ENCODE measurements at places on chromosomes 7 and 10.

- DNase-seq, result no peak
These were observed 1.1 kb downstream of the ATG9B start for GRCh38 chr7:151023232-151023631.

GRCh38 chr7:74092964-74093471, 9.4 kb downstream of the LIMK1 start:
- DNase-seq, result peak; percentile 89

DNA sequence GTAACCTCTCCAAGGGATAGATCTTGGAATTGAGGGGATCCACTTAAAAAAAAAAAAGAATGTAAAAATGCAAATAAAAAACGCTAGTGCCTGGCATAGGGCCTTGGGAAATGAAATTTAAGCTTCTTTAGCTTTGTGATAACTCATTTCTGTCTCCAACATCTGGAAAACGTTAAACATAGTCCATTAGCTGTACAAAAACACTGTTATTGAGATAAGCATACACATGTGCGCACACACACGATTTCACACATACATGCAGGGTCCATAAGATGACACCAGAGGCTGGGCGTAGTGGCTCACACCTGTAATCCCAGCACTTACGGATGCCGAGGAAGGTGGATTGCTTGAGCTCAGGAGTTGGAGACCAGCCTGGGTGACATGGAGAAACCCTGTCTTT, 13.7 kb upstream of the CUL2 start:
- DNase-seq, result no peak

DNA sequence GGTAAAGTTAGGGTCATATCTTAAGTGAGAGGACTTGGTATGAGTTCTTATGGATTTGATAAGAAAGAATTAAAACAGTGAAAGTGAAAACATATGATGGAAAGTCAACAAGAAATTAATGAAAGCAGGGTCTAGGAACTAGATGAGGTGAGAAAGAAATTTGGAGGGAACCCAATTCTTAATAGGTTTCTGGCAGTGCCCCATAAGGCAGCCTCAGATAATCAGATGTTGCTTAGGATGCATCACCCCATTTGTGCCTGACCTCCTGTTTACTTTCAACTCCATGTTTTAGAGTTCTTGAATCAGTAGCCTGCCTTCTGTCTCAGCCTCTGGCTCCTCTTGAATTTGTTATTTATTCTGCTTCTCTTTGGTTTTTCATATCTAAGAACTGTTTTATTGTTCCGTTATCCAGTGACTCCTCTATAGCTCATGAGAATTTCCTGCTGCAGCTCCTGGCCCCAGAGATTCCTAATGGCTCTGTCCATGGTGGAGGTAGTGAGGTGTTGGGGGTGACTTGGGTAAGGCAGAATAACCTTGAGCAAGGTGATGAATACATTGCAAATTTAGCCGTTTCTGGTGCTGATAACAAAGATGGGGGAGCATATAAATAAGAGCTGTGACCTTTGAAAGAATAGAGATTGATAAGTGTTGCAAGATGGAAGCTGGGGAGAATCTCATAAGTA, 17.6 kb downstream of the ITGB8 start:
- no peak for DNase-seq

- DNase-seq, result no peak
These were observed 8.0 kb upstream of the ZMIZ1 start for GRCh38 chr10:79060641-79061255.

DNA sequence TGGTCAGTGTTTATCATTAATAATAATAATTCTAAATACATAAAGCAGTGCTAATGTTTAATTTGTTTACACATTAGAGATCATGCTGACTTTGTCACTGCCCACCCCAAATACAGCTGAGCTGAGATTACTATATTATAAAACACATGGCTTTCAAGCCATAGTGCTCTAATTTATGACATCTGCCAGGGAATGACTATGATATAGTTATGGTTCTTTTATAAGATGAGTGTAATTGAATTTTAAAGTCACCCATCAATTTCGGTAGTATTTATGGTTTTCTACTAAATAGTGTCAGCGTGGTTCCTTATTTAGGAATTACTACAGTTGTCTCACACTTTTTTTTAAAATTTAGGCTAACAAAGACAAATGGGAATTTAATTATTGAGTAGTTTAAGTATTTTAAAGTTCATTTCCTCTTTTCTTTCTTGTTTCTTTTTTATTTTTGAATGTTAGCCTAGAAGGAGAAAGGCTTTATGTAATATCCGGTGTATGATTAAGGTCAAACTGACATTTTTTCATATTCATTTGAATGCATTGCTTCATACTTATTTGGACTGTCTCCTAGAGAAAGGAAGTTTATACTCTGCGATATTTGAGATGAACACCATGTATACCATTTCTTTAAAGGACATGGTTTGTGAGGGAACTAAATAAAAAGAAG, 3.9 kb downstream of the CDK14 start:
- no peak for DNase-seq

GRCh38 chr7:42494199-42494710, 257.2 kb upstream of the GLI3 start:
- DNase-seq, result no peak

- no peak for DNase-seq
These were observed 138.6 kb downstream of the PPP1R17 start for GRCh38 chr7:31825576-31825975.

GRCh38 chr7:117941138-117941810, 68.0 kb upstream of the CTTNBP2 start:
- no peak for DNase-seq

GRCh38 chr10:20277820-20278219, 461.6 kb downstream of the PLXDC2 start:
- DNase-seq, result no peak

- no peak for DNase-seq
These were observed 25.7 kb downstream of the FOXL3 start for GRCh38 chr7:315516-316265.

DNA sequence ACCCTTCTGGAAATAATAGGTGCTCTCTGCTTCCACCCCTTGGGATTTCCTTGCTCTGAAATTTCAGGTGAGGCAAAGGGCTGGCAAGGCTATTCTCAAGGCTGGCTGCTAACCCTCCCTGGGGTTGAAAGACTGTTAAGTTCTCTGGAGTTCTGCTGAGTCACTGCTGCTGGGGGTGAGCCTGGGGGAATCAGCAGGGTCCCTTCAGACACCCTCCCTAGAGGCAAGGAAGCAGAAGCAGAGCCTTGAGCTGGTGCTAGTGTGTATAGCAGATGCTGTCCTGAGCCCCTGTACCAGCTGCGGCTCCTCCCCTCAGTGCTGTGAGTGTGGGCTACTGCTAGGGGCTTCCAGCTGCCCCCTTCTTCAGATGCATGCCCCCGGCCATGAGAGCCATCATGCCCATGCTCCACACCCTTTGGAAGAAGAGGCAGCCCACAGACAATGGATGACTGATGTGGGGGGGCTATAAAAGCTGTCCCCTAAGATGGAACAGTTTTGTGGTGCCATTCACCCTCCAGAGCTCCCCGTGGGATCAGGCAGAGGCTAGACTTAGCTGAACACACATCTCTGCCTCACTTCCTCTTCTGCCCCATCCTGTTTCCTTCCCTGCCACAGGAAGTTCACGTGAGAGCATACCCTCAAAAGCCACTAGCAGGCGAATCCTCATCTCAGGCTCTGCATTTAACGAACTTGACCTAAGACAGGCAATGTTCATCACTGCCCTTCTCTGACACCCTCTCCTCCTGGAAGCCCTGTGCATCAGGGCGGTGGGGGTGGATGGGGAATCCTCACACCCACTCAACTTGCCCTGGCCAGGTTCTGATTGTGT, 91.8 kb downstream of the SH3PXD2A start:
- DNase-seq, result no peak

GRCh38 chr7:68671671-68672070, 926.6 kb upstream of the AUTS2 start:
- DNase-seq, result no peak

- no peak for DNase-seq
These were observed 144.3 kb upstream of the KAT6B start for GRCh38 chr10:74681917-74682627.

- no peak for DNase-seq
These were observed 4.6 kb downstream of the SPAM1 start for GRCh38 chr7:123929655-123930054.

DNA sequence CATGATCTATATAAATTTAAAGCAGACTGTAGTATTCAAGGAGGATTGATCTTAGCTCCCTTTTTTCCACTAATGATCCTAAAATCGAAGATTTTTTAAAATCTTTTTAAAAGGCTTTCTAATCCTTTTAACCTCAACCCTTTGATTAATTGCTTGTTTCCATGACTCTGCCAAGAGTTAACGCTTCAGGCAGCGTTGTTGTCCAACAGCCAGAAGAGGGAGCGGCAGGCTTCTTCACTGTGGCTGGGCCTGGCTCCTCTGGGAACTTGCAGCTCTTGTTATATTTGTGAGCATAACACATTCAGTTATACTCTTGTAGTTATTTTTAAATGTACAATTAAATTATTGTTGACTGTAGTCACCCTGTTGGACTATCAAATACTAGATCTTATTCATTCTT, 26.3 kb downstream of the CRCP start:
- no peak for DNase-seq

GRCh38 chr7:115267503-115267902, 345.6 kb downstream of the MDFIC start:
- no peak for DNase-seq

GRCh38 chr7:1691096-1691495, 21.0 kb downstream of the ELFN1 start:
- DNase-seq, result no peak

DNA sequence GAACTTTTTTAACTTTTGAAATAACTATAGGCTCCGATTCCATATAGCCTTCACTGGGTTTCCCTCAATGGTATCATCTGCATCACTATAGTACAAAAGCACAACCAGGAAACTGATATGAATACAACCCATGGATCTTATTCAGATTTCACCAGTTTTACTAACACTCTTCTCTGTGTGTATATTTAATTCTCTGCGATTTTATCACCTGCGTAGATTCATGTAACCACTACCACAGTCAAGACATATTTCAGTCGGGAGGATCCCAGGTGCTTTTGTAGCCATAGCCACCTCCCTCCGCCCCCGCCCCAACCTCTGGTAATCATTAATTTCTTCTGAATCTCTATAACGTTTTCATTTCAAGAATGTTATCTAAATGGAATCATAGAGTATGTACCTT, 82.8 kb upstream of the C7orf33 start:
- DNase-seq, result no peak

DNA sequence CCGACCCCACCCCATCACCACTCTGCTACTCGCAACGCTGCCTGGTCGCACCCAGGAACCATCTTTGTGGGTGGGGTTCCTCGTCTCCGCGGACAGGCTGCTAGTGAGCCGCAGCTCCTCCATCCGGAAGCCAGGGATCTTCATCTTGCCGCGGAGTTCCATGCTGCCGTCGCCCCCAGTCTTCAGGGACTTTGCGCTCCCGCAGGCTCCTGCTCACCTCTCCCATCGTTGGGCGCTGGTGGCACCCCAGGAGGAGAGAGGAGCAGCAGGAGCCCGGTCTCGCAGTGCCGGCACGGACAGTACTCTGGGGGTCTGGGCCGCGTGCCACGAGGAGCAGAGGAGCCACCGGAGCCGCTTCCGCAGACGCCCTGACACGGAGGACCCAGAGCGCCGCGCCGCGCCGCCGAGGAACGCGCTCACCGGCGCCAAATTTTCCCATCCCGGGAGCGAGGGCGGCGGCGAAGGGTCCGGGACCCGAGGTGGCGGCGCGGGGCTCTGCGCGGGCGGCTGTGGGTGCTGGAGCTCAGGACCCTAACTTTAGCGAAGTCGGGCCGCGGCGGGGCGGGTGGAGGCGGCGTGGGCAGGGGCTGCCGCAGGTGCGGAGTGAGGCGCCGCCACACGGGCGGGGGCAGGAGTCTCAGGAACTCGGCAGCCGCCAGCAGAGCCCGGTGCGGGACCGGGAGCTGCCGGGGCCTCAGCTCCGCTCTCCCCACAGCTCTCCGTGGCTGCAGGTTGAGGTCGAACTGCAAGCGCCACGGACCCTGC, 750.1 kb upstream of the SORCS1 start:
- peak; percentile 36 for DNase-seq

- DNase-seq, result peak; percentile 12
These were observed 3.8 kb downstream of the GIMAP1 start for GRCh38 chr7:150719960-150720891.

DNA sequence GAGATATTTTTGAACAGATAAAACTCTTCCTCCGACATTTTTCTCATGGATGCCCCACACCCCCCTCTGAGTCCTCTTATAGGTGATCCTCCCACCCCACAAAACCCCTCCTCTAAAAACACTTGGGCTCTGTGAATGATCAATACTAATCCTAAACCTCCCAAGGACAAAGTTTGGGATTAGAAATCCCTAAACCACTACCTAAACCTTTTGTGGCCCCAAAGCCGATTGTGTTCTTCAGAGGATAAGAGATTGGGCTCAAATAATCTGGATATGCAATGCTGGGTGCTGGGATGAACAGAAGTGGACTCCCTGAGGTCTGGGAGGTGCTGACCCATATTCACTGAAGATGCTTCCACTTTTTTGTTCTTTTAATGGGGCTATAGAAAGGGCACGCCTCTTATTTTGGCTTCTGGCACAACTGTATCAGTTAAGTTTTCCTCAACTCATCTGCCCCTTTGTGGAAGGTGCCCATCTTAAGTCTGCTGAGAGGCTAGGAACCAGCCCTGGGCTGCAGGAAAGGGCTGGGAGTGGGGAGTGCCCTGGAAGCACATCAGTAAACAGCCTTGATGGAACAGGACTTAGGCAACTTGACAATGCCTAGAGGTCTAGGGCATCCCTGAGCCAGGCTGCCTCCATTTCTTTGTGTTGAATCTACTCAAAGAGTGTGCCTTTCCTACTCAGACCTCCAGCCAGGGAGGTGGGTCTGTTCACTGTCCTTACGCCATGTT, at the start of gene OPN1SW:
Gene OPN1SW (minus strand): TSS at position 51 of the 731 bp plus-strand sequence. CDS start 13 bp downstream, at position 38.
- DNase-seq, result no peak

- DNase-seq, result no peak
These were observed 199.2 kb upstream of the SEMA3A start for GRCh38 chr7:84393786-84394185.

DNA sequence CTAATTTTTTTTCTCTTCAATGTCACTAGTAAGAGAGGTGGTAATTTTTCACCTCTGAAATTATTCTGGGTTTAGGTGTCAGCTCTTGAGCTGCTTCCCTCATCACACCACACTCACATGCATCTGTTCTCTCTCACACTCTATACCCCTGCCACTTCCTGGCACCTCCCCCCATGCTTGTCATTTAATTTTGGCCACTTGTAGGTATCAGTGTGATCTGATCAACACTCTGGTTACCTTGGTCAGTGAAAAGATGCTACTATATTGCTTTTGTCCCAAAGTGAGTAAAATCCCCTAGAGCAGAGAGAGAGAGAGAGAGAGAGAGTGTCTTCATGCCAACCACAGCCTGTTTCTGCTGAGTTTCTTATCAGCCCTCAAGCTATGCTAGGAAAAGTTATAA, 42.5 kb downstream of the STK17A start:
- no peak for DNase-seq

GRCh38 chr7:46750321-46750865, 829.3 kb upstream of the IGFBP3 start:
- DNase-seq, result no peak
